ENCODE measurements at places on chromosomes 6 and 20. TPM values are rescaled to one million over a fixed set of nuclear protein-coding genes. Genes with fewer than 3 reads are reported as not detected.

Gene GRM4
- total RNA-seq: 0.60 TPM

Gene MICB
- 5.8 TPM for total RNA-seq

Gene SMOC2
- 126 TPM for total RNA-seq

Gene GPLD1
- total RNA-seq: 3.6 TPM

Gene SMPDL3A
- 19.1 TPM for total RNA-seq

- DNase-seq: no peak
Observed at GRCh38 chr6:16476861-16477260, 238.5 kb downstream of the GMPR start.

- DNase-seq: peak; percentile 69
Observed at GRCh38 chr20:49610691-49611538, 43.0 kb upstream of the PTGIS start.

GRCh38 chr6:150312844-150313584 is 55.8 kb upstream of the IYD start:
- no peak for DNase-seq

DNA sequence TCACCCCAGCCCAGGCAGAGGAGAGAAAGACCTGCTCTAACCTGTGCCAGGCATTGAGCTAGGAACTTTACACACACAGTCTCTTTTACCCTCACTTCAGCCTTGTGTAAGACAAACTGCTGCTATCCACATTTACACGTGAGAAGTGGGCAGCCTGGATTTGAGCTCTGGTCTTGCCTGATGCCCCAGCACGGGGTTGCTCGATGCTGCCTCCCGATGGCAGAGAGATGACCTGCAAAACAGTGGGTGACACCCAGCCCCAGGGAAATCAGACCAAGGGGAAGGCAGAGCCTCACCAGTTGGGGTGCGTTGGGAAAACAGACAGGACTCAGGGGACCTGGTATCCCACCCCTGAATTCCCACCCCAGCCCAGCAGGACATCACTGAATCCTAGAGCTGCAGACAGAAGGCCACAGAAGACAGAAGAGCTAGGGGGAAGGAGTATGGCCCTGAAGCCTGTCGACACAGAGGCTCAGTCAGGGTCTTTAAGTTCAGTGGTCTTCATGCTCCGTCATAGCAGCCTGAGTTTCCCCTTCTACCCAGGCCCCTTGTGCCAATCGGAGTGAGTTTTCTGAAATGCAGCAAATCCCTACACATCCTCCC is 990 bp downstream of the BPI start:
- no peak for DNase-seq

- no peak for DNase-seq
Observed at GRCh38 chr6:42714098-42714761, 8.2 kb downstream of the PRPH2 start.

- DNase-seq: no peak
Observed at GRCh38 chr20:64144144-64144912, 19.9 kb upstream of the MYT1 start.

GRCh38 chr6:121951918-121952379 is 447.5 kb upstream of the HSF2 start:
- no peak for DNase-seq

- no peak for DNase-seq
Observed at GRCh38 chr20:51715163-51715855, 52.9 kb downstream of the ATP9A start.

GRCh38 chr6:123777563-123777962 is 26.1 kb upstream of the NKAIN2 start:
- DNase-seq: no peak

All from omental fat pad (tissue), 4 donors.